SJSA1 (cell line): ENCODE measurements at places on chromosomes 4 and X. TPM values are rescaled to one million over a fixed set of nuclear protein-coding genes. Genes with fewer than 3 reads are reported as not detected.
A peak's percentile ranks its signal among the peaks of the same experiment; 100 is the strongest.

- peak; percentile 57 for DNase-seq
Measured at GRCh38 chr4:8468746-8469535, 28.4 kb downstream of the TRMT44 start.

DNA sequence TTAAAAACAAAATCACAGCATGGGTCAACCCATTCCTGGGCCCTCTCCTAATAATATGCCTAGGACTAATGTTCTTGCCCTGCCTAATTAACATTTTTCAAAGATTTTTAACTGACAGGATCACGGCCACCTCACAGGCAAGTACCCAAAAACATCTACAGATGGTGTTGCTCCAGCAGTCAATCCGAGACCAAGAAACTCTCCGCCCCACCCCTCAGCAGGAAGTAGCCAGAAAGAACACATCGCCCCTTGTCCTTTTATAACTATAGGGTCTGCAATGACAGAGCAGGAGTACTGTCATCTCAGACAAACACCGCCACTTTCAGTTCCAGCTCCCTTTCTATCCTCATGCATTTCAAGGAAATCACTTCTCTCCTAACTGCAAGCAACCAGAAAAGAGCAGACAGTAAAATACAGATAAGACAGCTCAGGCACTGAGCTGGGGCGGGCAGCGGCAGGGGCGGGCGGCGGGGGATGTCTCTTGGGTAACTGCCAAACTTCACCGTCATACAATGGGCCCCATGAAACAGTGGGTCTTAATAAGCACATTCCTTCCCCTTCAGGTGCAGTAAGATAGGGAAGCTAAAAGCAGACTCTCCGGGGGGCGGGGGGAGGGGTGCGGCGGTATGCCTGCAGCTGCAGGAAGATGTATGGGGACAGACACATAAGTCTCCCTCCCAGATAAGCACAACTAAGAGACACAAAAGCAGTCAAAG is 67.4 kb downstream of the ZNF182 start:
- no peak for DNase-seq

GRCh38 chr4:23855912-23856605 is 33.8 kb downstream of the PPARGC1A start:
- DNase-seq: peak; percentile 40

DNA sequence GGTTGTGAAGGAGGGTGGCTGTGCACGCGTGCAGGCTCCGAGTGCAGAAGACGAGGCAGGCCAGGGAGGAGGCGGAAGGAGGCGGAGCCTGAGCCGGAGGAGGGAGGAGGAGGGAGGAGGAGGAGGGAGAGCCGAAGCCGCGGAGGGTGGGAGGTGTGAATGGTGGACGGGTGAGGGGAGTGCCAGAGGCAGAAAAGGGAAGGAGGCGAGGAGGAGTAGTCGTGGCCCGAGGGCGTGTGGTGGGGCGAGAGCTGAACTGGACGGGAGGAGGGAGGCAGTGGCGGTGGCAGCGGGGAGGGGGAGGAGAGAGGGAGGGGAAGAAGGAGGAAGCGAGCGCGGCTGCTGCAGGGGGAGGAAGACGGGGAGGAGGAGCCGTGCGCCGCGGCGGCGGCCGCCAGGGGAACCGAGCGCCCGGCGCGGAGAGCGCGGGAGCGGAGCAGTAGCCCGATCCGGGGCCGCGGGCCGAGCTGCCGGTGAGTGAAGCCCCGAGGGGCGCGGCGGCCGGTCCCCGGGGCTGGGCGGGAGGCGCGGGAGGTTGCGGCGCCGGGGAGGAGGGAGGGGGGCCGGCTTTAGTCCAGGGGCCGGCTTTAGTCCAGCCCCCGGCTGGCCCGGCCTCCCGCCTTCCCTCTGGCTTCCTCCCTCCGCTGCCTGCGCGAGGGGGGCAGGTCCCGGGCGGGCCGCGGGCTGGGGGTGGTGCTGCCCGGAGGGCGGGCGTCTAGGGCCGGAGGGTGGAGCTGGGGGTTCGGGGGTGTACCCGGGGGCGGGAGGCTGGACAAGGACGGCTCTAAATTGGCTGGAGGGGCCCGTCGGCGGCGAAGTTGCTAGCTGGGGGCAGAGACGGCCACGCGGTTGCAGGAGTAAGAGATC is at the start of gene TMEM164:
Gene TMEM164, plus strand, starts transcription at position 815 of the 867 bp plus-strand sequence. CDS start 661 bp downstream, outside the sequence.
- peak; percentile 59 for DNase-seq

DNA sequence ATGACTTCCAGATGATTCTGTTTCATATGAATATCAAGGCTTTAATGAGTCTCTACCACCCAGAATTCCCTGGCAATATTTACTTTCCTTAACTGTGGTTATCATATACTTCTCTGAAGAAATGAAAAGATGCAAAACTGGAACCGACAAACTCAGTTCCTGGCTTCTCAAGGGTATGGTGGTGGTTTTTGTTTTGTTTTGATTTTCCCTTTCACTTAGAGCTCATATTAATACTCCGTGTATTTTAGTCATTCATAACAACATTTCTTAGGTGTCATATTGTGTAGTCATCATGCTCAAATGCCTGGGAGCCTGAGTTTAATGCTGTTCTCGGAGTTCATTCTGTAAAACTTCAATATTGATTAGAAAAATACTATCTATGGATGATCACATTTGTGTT is 665 bp downstream of the TRPC5OS start:
- no peak for DNase-seq

GRCh38 chr4:135966936-135967335 is 1565.4 kb downstream of the PCDH18 start:
- no peak for DNase-seq

GRCh38 chrX:40320819-40321218 is 223.1 kb upstream of the BCOR start:
- DNase-seq: no peak

DNA sequence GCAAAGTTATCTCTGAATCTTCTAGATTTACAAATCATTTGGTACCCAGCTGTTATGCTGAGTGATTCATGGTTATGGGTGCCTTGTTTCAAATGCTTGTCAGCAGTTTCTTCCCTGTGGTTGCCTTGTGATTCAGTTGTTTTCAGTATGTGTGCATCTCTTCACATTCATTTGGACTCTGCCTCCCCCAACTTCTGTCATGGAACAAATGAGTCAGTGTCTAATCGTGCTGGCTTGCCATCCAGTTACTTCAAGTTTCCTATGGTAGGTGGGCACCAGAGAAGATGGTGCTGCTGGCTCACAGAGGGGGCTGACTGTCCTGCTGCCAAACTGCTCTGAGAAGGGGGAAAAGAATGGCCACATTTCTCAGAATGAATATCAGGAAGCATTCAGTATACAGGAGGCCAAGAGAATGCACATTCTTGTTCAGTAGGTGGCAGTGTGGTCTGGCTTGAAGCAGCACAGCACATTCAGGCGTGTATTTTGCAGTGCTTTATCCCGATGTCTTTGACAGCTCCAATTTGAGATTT is 260.9 kb downstream of the GLUD2 start:
- peak; percentile 1 for DNase-seq

GRCh38 chr4:122824616-122825015 is 2.0 kb upstream of the FGF2 start:
- DNase-seq: no peak

DNA sequence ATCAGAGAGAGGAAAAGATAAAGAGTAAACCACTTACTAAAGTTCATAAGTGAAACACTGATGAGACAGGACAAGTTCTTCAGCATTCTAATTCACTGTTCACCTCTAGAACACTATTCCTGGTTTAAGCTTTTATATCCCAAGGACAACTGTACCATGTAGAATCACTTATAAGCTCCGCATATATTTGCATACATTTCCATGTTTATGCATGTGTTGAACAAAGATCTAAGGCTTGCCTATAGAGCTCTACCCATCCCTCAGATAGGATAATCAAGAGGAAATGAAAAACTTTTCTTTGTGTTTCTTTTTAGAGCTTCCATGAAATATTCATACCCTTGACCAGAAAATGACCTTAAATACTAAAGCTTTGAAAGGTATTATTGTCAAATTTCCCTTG is 156.9 kb upstream of the BMP3 start:
- no peak for DNase-seq

GRCh38 chrX:538311-538710 is 92.3 kb upstream of the SHOX start:
- DNase-seq: no peak

DNA sequence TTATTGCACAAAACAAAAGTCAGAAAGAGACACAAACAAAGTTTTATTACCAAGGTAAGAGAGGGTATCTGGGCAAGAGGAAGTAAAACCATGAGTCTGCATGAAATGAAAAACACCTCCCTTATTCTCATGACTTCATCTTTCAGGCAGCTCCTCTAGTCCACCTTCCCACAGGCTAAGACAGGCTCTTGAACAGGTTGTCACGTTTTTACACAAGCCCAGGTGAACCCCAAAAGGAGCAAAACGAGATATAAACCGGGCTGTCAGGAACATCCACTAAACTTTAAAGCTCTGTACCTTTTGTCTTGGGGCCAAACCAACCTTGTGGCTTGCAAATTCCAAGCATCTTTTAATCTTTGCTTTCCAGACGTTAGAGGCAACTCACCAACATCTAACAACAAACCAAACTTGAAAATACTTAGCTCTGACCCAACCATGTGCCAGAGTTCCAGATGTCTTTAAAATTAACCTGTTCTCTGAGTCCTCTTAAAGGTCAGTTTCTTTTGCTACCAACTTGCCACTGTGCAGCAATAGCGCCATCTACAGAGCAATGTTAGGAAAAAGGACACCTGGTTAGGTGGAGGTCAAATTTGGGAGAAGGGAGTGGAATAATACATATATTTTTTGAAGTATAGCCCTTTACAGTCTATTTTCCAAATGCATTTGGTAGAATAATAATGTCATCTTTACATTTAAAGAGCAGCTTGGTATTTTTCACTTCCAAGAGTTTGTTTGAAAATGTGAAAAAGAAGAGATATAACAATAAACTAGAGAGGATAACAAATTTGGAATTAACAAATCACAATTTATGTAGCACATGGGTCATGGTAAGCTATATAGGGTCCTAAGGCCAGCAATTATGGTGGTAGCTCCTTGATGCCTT is 73.1 kb downstream of the QRFPR start:
- no peak for DNase-seq

- DNase-seq: no peak
Measured at GRCh38 chr4:10416441-10416840, 40.8 kb downstream of the ZNF518B start.

DNA sequence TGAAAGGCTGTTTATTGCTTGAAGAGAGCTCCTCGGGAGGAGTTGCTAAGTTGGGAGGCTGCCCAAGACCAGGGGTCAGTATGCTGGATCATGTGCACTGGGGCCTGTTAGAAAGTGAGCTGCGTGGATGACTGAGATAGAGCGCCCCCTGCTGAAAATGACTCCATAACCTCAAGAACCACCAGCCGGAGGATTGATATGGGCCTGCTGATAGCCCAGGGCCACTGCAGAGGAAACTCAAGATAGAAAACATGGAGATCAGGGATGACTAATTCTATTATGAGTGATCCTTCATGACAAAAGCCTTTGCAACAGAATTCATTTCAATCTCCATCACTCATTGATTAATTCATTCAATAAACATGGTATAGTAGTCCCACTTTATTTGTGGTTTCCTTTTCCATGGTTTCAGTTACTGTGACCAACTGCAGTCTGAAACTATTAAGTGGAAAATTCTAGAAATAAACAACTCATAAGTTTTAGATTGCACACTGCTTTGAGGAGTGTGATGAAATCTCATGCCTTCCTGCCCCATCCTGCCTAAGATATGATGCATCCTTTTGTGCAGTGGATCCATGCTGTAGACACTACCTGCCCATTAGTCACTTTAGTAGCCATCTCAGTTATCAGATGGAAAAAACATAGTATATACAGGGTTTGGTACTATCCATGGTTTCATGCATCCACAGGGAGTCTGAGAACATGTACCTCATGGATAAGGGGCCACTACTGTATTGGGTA is 126.7 kb upstream of the MBNL3 start:
- no peak for DNase-seq

DNA sequence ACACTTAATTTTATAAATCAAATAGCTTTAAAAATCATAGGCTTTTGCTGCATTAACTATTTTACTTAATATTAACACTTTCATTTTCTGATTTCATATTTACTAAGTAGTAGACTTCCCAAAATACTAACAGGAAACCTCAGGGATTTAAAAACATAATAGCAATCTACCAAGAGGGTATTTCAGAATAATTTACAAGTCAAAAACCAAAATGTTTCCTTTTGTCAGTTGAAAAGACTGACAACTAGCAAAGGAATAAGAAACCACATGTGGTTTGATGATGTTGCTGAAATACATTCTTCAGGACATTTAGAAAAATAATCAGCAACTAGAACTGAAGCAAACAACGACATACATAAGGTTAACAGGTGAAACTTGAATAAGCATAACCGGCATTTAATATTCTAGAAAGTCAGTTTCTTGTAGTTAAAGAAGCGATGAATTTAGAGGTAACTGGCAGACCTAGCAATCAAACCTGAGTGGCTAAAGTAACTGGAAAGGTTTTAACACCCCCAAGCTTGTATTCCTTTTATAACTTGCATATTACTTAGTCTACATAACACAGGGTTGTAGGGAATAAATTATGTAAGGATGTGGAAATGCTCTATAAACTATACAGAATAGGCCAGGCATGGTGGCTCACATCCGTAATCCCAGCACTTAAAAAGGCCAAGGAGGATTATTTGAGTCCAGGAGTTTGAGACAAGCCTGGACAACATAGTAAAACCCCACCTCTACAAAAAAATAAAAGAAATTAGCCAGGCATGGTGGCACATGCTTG is 40.0 kb downstream of the DHX15 start:
- no peak for DNase-seq

DNA sequence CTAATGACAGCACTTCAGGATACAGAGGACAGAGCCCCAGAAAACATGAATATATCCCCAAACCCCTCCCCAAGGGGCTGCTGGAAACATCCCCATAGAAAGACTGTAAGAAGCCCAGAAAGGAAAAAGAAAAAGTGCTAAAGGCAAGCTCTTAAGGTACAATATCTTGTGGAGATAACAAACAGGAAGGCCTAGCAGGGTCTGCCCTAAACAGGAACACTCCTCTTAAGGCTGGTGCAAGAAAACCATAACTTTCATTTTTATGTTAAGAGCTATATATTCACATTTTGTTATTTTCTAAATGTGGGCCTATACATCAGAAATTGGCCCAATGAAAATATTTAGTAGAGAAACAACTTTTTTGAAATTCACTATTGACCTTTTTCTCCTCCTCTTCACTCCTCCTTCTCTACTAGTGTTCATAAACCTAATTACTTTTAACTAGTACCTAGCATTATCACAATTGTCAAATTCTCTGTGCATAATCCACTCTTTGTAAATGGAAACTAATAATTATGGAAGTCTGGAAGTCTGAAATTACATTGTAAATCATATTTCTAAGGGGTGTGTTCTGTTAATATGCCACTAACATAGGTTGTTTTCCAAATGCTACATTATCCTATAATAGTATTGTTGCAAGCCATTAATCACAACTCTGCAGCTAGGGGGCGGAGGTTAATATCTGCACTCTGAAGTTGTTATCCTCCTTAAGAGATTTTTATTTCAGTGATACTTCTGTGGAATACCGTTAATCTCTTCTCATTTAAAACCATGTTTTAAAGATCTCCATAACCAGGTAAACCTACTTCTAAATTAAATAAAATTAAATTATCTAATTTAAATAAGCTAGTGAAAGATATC is 59.8 kb downstream of the CASK start:
- DNase-seq: no peak

Gene CT55
- not detected in 2 replicates for total RNA-seq

Gene VEGFD
- not detected in 2 replicates for total RNA-seq

Gene BTC
- not detected in 2 replicates for total RNA-seq

Gene AKAP4
- total RNA-seq: not detected in 2 replicates
